NCI-H526 treated with DMSO at 0.1 percent for 48 hours (cell line): ENCODE measurements at places on chromosomes 7 and 10.
A peak's percentile ranks its signal among the peaks of the same experiment; 100 is the strongest.

DNA sequence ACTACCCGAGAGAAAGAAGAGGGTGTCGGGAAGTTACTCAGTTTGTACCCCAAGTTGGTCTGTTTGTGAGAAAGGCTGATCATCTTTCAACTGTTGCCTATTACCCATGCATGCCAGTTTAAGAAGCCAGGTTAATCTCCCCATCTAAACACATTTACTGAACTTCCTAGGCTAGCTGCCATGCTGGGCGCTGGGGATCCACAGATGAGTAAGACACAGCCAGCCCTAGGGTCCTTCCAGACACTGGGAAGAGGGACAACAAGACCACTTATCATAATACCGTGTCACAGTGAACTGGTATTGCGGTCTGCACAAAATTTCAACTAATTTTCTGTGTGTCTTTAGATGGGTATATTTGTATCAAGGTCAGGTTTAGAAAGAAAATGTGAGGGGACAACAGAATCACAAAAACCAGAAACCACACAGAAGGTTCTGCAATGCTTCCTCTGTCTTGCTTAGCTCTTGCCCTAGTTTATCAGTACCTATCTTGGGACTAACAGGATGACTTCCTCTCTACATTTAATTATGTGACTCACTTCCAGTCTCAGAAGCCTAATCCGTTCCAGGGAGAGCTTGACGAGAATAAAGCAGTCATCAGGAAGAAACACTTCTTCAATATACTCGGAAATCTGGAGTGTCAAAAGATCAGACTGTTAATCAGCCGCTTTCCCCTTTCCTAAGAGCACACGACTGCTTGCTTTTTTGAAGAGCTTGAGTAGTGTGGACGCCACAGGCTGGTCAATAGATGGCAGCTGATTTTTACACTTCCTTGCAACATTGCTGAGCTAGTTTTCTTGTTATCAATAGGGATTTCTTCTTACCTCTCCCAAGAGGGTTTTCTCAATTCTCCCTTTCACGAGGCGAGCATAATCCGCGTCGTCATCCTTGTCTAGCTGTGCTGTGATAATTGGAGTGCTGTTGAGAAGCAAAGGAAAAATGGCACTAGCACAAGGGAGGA lies 45.7 kb downstream of the POLR3A start:
- no peak for DNase-seq

DNA sequence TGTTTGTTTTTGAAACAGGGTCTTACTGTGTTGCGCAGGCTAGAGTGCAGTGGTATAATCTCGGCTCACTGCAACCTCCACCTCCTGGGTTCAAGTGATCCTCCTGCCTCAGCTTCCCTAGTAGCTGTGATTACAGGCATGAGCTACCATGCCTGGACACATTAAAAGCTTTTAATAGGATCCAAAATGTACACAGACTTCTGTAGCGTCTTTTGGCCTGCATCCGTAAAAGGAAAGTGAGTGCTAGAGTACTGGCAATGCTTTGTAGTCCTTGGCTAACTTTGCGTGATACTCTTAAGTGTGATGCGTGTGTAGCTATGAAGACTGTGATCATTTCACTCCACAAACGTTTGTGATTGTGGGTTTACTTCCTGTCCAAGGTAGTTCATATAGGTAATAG lies 13.3 kb downstream of the ZRANB1 start:
- no peak for DNase-seq

GRCh38 chr10:104437226-104437625 lies 83.6 kb downstream of the CFAP58 start:
- DNase-seq: no peak

DNA sequence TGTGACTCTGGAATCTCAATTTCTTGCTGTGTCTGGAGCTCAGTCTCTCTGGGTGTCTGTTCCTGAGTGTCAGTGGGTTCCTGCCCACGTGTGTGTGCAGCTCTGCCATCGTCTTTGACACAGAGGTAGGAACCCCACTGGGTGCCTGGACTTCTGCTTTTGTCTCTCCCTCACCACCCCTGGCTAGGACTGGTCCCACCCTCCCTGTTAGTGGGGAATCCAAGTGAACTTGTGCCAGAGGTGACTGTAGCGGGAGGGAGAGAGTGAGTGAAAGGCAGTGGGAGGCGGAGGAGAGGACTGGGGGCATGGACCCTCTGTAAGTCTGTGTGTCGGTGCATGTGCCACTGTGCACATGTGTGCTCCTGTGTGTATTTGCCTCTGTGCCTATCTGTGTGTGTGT lies 299.9 kb upstream of the ZMIZ1 start:
- DNase-seq: no peak

- no peak for DNase-seq
These were observed 359.1 kb downstream of the ANKRD7 start for GRCh38 chr7:118583641-118584040.

DNA sequence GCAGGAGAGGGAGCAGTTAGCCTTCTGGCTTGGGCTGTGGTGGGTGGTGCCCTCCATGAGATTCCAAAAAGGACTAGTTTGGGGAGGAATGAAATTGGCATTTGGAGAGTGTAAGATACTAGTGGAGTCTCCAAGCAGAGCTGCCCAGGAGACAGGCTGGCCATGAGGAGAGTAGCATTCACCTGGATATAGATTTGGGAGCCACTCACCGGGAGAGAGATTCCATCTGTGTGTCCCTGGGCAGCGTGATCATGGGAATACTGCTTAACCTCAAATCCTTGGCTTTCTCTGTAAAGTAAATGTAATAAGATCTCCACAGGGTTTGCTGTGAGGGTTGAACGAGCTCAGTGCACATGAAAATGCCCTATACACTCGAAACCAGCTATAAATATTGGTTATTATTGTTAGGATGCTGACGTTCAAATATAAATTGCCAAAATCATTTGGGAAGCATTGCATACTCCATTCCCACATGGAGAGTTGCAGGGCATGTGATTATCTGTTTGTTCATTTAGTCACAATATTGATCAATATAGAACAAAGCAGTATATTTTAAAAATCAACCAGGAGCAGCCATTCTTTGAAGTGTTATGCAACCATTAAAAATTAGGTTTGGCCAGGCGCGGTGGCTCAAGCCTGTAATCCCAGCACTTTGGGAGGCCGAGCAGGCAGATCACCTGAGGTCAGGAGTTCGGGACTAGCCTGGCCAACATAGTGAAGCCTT lies 143.7 kb downstream of the CUX1 start:
- no peak for DNase-seq

- no peak for DNase-seq
These were observed 38.9 kb upstream of the PLCE1 start for GRCh38 chr10:93954726-93955363.

- DNase-seq: no peak
These were observed 13.6 kb downstream of the TTYH3 start for GRCh38 chr7:2645274-2645868.

DNA sequence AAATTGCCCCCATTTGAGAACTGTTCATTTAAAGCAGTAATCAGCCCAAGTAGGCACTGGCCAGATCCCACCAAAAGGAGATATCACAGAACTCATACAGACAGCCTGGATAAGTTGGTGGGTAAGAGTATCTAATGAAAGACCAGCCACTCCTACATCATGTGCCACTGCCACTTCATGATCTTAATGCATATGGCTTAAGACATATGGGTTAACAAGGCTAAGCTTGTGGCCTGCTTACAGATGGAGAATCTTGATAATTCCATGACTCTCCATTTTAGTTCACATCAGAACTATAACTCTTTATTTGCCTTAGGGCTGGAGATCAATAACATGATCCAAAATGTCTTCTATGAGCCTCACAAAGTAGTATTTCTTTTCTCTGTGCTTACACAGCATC lies 6.8 kb upstream of the IFIT1B start:
- no peak for DNase-seq

GRCh38 chr7:3482147-3482921 lies 181.3 kb downstream of the SDK1 start:
- peak; percentile 42 for DNase-seq

DNA sequence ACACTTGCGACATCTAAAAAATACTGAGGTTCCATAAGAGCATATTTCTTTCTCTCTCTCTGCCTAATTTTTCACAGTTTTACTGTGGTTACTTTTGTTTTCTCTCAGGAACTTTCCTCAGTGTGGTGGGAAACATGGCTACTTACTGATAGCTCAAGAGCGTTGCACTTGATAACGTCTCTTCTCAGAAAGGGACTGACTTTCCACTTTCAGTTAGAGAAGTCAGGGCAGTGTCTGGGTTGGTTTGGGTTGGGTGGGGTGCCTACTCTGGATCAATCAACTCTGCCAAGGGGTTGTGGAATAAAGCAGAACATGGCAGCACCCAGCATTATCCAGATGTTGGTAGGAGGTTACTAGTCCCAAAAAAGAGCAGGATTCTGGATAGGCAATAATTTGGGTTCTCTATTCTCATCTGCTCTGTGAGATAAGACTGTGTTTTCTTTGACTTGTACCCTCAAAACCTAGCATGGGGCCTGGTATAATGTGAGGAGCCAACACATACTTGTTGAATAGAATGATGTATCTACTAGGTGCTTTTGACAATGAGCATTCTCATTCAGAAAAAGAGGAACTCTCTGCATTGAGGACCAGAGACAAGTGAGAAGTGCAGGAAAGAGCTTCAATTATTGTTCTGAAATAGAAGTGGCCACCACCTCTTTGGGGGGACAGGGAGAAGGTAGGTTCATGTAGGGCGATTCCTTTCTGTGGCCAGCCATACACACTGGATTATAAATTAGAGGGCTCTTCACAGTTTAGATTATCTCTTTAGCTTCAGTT lies 315.7 kb downstream of the REEP3 start:
- no peak for DNase-seq

GRCh38 chr7:135966341-135967043 lies 10.7 kb downstream of the MTPN start:
- DNase-seq: no peak

DNA sequence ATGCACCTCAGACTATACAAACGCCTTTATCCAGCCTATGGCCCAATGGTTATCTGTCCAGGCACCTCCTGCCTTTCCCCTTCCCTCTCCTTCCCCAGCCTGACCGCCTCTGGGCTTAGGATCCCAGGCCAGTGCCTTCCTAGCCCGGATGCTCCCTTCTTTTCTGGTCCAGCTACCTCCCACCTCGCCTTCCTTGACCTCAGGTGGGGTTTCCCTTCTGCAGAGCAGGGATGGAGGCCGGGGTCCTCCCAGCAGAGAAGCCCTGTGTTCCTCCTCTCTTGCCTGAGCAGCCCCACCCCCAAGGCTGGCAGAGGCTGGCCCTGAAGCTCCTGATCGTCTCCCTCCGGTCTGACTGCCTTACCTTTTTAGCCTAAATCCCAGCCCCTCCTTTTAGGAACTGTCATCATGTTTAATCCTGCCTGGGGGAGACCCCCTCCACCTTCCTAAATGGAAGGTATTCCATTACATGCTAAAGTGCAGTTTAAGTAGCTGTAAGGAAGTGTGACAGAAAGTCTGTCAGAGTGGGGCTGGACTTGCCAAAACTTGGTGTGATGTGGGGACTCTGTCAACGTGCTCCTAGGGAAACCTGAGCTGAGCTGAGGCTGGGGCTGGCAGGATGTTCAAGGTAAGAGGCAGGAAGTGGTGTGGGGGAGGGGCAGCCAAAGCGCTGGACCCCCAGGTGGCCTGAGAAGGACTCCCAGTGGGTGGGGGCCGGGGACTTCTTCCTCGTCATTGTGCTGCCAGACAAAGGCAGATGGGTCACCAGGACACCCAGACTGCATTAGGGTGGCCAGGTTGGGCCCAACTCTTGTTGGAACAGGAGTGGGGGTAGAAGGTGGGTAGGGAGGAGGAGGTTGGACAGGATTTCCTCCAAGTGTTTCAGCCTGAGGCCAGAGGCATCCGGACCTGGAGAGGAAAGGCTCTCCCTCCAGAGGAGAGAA lies 39.5 kb downstream of the LBX1 start:
- no peak for DNase-seq

GRCh38 chr7:116368965-116369364 lies 130.6 kb upstream of the CAV2 start:
- no peak for DNase-seq

GRCh38 chr10:61029411-61029810 lies 85.4 kb upstream of the RHOBTB1 start:
- DNase-seq: no peak
